ENCODE measurements at places on chromosomes 1 and 21.

DNA sequence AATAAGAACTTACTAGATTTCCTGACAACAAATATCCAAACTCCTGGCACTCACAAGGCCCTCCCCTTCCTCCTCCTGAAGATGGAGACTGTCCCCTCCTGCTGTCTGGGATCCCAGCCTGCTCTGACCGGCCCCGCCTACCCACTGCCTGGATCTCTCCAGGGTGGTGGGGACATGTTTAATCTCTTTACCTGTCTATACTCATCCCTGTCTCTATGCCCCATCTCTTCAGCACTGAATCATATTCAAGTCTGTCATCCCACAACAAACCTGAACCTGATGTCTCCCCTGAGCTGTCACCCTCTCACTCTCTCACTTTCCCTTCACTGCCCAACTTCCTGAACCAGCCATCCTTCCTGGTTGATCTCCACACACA is 22.1 kb downstream of the MATN1 start:
- DNase-seq, result no peak

DNA sequence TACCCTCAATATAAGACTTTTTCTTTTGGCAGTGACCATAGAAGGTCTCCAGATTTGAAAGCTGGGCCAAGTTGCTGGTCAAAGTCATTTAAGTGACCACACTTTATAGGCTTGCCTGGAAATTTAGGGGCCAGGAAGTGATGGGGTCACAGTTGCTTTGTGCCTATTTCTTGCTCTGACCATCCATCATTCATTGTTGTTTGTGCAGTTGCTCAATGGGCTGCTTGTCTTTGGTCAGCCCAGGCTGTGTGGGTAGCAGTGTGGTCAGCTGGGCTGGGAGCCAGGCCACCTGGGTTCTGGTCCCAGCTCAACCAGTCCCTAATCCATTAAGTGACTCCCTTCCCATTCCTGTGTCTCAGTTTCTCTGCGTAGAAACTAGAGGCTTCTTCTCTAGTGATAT is 2.1 kb upstream of the OTUD7B start:
- DNase-seq, result no peak

GRCh38 chr1:9294405-9294773 is 1.7 kb downstream of the SPSB1 start:
- no peak for DNase-seq

DNA sequence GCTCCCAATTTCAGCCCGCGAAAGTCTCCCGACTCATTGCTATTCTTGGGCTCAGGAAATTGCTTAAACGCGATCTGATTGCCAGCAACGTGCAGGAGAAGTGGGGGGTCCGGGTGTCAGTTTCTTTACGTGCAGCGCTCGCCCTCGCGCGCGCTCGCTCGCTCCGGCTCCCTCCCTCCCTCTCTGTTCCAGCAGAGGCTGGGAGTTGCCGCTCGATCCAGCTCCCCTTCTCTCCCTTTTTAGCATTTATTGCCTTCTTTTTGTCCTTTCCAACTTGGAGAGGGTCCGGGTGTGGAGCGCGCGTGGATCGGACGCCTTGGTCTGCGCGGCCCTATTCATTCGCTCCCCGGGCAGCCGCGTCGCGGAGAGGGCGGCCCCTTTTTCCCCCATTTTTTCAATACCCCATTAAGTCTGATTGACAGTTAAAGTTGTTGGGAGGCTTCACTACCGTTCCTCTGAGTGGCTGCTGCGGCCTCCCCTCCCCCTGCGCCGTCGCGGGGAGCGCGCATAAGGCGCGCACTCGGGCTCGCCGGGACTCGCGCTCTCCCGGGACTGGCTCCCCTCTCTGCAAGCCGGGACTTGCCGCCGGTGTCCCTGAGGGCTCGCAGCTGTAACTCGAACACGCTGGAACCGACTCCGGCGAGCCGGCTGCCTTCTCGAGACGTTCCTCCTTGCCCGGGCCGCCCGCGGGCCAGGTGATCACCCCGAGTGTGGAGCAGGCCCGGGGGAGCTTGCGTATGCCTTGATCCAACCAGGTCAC is at the start of gene DHRS3:
DHRS3 (minus strand) TSS at position 310 of the 760 bp plus-strand sequence. CDS start 862 bp downstream, outside the sequence.
- peak; percentile 84 for DNase-seq

DNA sequence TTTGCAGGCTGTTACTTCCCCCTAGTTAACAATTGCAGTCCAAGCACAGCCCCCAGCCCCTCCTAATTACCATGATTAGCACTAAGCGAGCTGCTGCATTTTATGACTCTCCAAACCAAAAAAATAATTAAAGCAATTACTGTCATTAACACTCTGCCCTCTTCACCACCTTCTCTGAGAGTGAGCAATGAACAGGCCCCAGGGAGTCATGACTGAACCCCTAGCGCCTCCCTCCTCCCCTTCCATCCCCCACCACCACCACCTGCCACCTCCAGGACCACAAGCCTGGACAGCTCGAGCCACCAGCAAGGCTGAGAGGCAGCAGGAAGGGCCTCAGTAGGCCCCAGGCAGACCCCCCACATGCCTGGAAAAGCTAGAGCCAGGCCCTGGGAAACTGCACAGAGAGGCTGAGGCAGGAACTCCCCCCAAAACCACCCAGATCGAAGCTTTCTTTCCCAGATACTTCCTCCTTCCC is 35.5 kb upstream of the ZC3H12A start:
- DNase-seq, result no peak

DNA sequence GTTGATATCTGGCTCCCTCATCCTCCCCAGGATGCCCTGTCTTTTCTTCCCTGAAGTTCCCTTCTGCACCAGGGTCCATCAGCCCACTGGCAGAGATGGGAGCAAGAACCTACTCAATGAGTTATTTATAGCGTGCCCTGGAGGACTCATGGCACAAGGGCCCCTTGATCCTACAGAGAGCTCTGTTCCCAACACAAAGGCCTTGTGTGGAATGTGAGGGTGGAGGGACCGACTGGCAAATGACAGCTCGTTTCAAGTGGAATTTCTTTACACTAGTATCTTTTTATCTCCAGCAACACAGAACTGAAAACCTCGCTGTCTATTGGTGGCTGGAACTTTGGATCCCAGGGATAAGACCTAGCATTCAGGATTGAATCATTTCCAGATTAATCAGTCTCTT is 22.4 kb downstream of the CHI3L2 start:
- no peak for DNase-seq

- no peak for DNase-seq
These were observed 685.0 kb downstream of the MATN1 start for GRCh38 chr1:30038134-30039025.

DNA sequence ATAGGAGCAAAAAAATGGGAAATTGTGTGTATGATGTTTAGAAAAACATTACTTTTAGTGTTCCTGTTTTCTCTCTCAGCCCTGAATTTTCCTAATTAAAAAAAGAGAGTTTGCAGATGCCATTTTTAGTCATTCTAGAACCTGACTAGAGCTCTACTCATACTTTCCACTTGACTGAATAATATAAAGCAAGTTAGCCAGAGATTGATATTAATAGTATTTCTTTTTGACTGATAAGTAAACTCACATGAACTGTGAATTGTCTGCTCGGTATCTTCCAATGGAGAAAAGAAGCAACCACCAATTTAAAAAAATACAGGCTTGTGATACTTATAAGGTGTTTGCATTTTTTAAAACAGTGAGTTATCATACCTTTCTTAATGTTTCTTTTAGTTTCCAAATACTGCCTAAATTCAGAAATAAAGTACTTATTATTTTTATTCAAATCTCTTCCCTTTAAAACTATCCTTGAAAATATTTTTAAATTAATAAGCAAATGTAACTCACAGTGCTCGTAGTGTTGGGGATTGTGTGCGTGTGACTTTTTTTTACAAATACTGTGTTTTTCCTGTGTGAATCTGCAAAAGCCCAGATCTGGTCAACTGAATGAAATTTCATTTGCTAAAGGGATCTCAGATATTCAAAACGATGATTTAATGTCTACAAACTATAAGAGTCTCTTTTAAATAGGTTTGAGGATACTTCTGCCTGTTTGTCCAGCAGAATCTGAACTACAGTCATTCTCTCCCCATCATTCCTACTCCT is 9.8 kb downstream of the RAP1A start:
- DNase-seq, result no peak

DNA sequence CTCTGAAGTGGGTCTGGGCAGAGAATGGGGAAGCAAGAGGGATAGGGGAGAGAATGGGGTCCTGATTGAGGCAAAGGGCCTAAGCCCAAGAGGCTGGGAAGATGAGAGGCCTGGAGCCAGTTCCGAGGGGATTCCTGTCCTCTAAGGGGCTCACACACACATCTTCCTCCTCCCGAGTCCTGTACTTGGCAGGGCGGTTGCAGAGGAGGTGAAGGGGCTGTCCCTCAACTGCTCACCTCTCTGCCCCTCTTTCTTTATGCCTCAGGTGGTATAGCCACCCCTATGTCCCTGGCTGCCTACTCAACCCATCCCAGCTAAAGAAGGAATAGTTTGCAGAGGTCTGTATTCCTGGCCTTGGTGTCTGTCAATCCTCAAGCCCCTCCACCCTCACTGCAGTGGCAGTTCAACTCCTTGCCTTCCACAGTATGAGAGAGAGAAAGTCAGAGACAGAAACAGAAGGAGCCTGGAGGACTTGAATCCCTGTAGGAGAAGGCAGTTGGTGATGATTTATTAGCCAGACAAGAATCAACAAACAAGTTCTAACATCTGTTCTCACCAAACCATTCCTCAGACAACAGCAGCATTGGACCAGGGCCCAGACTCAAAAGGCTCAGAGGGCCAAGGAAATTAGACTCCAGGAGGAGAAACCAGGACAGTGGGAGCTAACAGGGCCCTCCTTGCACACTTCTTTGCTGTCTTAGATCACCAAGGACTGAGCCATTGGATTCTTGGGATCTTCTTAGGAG is 10.7 kb downstream of the SH2D2A start:
- DNase-seq, result no peak
